ENCODE measurements at places on chromosomes 1 and 21. TPM values are rescaled to one million over a fixed set of nuclear protein-coding genes. Genes with fewer than 3 reads are reported as not detected.

The ACTL8 gene
- not detected for total RNA-seq

DNA sequence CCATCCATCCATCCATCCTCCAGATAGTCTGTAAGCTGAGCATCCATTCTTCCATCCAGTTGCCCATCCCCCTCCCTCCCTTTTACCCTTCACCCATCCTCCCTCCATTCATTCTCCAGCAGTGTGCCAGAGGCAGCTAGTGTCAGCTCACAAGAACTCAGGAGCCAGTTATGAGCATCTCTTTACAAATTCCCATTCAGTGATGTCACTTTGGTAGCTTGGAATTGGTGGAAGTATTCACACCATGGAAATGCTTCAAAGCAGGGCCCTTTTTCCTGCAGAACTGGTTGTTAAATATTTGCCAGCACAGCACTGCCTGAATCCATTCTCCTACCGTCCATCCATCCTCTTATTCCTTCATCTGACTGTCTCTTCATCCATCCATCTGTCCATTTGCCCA, 72.5 kb downstream of the ARHGEF10L start:
- no peak for DNase-seq

The ZFP69 gene
- total RNA-seq = 5.1 TPM

GRCh38 chr1:19466112-19466561, 19.2 kb downstream of the CAPZB start:
- no peak for DNase-seq

GRCh38 chr1:211517006-211517405, 25.0 kb upstream of the RD3 start:
- DNase-seq = no peak

The UBASH3A gene
- 0.71 TPM for total RNA-seq

The OR2L2 gene
- total RNA-seq = 0.53 TPM

DNA sequence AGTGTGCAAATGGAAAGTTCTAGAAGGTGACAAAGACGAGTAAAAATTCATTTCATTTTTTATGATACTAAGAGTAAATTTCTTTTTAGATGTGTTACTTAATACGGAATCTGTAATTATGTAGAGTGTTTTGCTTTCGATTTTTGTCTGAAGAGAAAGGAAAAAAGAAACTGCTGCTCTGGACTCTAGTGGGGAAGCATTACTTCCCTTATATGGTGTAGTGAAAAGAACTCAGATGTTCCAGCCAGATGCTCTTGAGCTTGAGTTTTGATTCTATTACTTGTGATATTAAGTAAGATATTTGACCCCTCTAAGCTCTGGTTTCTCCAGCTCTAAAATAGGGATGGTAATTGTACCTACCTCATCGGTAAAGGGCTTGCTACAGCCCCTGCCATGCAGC, 12.2 kb upstream of the GPR161 start:
- no peak for DNase-seq

- peak; percentile 37 for DNase-seq
Measured at GRCh38 chr1:4120557-4121292, 220.7 kb upstream of the C1orf174 start.

DNA sequence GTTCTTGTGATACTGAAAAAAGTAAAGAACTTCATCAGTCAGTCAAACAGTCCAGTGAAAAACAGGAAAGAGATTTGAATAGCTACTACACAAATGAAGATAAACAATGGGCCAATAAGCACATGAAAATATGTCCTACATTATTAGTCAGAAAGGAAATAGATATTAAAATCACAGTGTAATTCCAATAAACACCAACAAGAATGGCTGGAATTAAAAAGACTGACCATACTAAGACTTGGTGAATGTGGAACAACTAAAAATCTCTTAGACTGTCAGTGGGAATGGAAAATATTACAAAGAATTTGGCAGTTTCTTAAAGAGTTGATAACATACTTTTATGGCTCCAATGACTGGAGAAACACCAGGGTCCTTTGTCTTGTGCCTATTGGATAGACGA, 241.8 kb upstream of the USP24 start:
- DNase-seq = no peak

- no peak for DNase-seq
Measured at GRCh38 chr1:246335151-246335550, 171.9 kb downstream of the SMYD3 start.

The RNF2 gene
- 21.1 TPM for total RNA-seq

DNA sequence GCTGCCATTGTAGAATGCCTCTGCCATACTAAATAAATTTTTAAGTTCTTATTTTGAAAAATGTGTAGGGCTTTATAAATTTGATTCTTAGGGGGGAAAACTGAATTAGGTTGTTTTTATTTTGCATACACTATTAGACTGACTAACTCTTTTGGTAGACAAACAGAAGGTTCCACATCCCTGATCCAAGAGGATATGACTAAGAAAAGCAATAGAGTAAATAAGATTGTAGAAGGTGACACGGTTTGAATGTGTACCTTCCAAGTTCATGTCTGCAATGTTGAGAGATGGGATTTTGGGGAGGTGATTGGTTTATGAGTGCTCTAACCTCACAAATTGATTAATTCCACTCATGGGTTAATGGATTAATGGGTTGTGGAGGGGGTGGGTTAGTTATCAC, 127.9 kb downstream of the GLUL start:
- DNase-seq = no peak

- no peak for DNase-seq
Measured at GRCh38 chr1:42806593-42806992, 10.3 kb upstream of the ERMAP start.

GRCh38 chr21:42202321-42202720, 16.6 kb upstream of the ABCG1 start:
- no peak for DNase-seq

The ZBTB8A gene
- 8.9 TPM for total RNA-seq

DNA sequence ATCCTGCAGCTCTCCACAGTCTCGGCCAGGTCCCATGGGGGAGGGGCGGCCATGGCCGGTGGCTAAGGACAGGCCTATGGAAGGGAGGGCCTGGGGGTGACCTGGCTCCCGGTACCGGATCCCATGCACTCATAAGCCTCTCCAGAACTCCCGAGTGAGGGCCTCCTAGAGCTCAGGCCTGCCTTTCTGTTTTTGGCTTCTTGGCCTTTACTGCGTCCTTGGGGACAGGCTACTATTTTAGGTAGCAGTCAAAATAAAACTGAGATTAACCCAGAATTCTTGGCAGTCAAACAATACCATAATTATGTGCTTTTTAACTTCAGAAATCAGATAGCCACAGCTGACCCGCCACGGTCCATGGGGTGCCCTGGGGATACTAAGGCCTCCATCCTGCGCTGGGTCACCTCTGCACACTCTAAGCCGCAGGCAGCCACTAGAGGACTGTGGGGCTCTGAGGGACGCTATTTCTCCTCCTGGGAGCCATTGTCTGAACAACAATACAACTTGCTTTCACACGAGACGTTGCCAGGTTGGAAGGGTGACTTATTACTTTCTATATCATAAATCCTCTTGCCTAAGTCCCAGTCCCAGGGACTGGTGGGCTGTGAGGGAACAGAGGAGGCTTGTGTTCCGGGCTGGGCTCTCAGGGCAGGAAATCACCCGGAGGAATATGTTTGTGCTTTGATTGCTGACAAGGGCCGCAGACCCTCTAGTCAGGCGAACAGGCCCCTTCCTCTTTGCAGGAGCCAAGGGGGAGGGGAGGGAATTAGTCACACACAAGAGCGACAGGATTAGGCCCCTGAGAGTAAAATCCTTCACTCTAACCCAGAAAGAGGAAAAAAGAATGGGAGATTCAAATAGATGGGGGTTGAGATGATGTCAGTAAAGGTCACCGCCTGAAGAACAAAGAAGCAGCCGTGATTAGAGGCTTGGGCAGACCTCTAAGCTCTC, 40.7 kb upstream of the BCAR3 start:
- DNase-seq = no peak

GRCh38 chr1:215489771-215490565, 77.1 kb upstream of the KCTD3 start:
- DNase-seq = no peak

GRCh38 chr21:27320868-27321267, 354.0 kb upstream of the ADAMTS5 start:
- DNase-seq = no peak

The ASB17 gene
- total RNA-seq = not detected

DNA sequence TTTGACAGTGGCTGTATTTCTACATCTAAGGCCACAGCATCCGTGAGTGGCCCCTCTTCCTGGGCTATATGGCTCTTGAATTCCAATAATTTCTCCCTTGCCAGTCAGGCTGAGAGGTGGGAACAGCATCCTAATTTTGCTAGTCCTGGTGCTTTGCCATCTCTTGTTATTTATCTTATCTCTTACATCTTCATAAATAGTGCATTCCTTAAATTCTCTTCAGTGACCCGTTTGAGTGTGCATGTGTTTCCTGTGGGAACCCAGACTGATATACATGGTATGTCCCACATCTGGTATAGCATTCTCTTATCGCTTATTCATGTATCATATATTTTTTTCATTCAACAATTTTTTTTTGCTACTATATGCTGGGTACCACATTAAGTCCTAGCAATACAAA, 9.9 kb downstream of the S100A11 start:
- no peak for DNase-seq
